NAMALWA (cell line): ENCODE measurements at places on chromosomes 16 and 17.

- no peak for DNase-seq
Measured at GRCh38 chr16:26649381-26650045, 417.2 kb upstream of the C16orf82 start.

DNA sequence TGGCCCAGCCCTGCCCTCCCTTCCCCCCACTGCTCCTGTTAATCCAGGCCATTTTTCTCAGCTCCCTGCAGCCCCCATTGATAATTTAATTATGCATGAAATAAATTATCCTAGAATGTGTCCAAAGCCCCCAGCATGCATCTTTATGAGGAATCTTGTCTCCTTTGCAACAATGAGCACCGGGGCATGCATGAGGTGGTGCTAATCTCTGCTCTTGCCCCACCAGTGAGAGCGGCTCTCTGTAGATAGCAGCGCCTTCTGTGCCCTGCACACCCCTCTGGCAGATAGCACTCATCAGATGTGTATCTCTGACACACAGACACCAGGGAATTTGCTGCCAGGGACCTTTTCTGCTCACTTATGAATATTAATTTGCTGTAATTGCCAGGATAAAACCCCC is 140.2 kb upstream of the CDC42EP4 start:
- no peak for DNase-seq

DNA sequence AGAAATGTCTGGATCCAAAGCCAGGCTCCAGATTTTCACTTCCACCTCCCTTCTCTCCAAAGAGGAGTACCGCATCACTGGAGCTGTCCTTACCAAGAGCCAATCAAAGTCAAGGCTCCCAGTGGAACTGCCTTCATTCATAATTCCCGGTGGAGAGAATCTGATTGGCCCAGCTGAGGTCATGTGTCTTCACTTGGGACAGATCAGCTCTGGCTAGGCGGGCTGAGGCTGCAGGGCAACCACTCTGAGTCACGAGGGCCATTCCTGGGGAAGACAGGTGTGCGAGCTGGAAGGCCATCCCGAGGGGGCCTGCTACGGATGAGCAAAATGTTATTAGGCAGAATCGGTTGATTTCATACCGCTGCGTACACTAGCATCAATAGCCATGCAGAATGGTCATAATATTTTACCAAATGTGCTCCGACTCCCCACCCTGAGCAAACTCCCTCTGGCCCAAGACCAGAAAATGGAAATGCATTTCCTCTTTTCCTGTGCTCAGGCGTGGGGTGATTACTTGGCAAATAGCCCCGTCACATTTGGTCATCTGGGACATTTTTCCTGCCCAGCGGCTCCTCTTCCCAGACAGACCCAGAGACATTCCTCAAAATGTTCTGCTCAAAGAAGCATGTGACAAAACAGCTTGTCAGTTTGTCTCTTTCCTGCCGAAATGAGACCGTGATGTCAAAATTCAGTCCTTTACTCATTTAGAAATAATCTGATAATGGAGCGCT is 111.1 kb downstream of the AIPL1 start:
- DNase-seq = no peak

GRCh38 chr17:8283356-8283755 is 5.1 kb upstream of the RANGRF start:
- no peak for DNase-seq

GRCh38 chr17:21039839-21040575 is 2.8 kb downstream of the USP22 start:
- DNase-seq = peak; percentile 54

DNA sequence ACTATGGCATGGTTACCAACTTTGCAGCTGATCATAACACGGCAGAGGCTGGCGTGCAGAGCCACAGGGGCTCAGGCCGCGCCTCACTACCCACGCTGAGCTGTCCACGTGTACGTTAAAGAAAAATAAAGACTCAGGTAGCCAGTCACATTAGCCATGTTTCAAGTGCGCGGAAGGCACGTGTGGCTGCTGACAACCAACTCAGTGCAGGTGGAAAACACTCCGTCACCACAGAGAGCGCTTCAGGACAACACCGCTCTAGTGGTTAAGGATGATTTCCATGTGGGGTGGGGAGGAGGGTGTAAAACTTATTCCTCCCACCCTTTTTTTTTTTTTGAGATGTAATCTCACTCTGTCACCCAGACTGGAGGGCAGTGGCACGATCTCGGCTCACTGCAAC is 33.8 kb downstream of the ZCCHC14 start:
- DNase-seq = no peak

DNA sequence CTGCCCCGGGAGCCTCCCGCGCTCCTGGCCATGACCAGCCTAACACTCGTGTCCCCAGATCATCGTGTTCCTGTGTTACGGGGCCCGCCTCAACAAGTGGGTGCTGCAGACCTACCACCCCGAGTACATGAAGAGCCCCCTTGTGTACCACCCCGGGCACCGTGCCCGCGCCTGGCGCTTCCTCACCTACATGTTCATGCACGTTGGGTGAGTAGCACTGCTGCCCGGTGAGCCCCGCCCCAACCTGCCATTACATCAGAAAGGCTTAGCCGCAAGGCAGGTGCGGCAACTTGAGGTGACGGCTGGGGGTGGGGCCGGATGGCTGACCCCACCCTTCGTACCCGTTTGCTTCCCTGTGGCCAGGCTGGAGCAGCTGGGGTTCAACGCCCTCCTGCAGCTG is 1.4 kb downstream of the RHBDL1 start:
- DNase-seq = no peak

GRCh38 chr17:65231662-65232335 is 94.6 kb downstream of the RGS9 start:
- DNase-seq = peak; percentile 87

GRCh38 chr16:67084345-67085028 is 25.3 kb upstream of the PHAF1 start:
- peak; percentile 24 for DNase-seq

DNA sequence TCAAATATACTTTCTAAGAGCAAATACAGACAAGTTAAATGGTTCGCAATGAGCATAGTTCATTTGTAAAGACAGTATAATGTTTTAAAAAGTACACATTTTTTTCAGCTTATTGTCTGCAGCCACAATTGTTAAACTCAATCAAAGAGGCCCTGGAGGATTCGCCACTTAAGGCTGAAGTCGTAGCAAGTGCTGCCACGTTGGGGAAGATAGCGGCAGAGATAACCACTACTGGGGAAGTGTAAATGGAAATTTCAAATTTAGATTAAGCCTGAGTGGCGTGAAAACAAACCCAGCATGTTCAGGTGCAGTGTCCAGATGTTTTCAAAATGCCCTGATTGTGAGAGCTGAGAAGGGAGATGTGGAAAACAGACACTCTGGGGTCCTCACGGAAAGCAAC is 8.4 kb downstream of the PMP22 start:
- no peak for DNase-seq

- DNase-seq = no peak
Measured at GRCh38 chr16:3518986-3519348, 18.2 kb downstream of the CLUAP1 start.

- DNase-seq = no peak
Measured at GRCh38 chr17:58789160-58789559, 33.5 kb downstream of the PPM1E start.

DNA sequence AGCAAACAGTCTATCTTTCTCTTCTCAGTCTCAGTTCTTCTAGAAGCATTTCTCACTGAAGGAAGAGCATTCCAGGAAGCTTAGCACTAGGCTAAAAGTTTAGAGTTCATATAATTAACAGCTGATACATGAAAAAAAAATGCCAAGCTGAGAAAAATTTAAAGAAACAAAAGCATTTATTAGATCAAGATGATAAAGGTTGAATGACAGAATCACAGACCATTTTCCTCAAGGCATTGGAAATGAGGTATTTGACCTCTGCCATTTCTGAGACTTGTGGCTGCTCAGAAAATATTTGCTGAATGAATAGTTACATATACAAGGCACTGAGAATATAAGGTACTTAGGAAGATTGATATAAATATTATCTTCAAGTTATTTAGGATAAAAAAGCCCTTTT is 901.6 kb upstream of the GOT2 start:
- DNase-seq = no peak

DNA sequence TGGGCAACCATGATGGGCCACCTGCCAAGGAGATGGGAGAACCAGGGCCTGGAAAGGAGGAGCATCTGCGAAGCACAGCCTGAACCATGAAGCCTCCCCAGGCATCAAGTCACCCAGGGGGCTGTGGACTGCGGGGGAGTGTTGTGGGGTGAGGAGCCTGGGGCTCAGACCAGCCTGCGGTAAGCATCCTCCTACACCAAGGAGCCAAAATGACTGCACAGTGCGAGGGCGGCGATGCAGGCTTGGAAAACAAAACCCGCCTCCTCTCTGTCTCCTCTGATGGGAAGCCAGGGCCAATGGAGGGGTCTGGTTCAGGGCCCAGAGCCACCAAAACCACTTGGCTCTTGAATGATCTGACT is 18.1 kb upstream of the MAF start:
- DNase-seq = no peak
